Naive thymus-derived CD8-positive, alpha-beta T cell (primary cell): ENCODE measurements at places on chromosomes 3 and 15. TPM values are rescaled to one million over a fixed set of nuclear protein-coding genes. Genes with fewer than 3 reads are reported as not detected.

Gene DNAH12
- total RNA-seq = 0.65 TPM

- H3K27me3 ChIP-seq = peaks cover 25% of the 10 kb centered on the region
- no peak for DNase-seq
- H3K4me3 ChIP-seq = no peak overlapping the region
- H3K4me1 ChIP-seq = no peaks in the 10 kb centered on the region
- no peak overlapping the region for H3K27ac ChIP-seq
Measured at GRCh38 chr15:81575436-81576123, 201.6 kb upstream of the TMC3 start.

- no peaks in the 10 kb centered on the region for H3K4me1 ChIP-seq
- no peak overlapping the region for H3K4me3 ChIP-seq
- H3K36me3 ChIP-seq = no peaks in the 10 kb centered on the region
- no peaks in the 10 kb centered on the region for H3K27me3 ChIP-seq
- no peak for DNase-seq
Measured at GRCh38 chr3:113268942-113269341, 57.6 kb downstream of the BOC start.

DNA sequence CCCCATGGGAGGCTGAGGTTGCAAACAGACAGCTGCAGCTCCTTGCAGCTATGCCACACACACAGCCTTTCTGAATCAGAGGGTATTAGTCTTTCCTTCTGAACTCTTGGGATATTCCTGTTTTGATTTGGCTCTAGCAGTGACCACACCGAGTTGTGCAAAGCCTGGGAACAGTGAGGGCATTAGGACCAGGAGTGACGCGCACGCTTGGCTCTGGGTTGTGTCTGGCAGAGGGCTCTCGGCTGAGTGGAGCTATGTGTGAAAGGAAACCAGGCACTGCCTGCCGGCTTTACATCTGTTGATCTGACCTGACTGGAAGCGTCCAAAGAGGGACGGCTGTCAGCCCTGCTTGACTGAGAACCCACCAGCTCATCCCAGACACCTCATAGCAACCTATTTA, at the start of gene GALNT15:
Gene GALNT15, plus strand, starts transcription at position 292 of the 400 bp plus-strand sequence. CDS start 472 bp downstream, outside the sequence.
- peaks cover 25% of the 10 kb centered on the region for H3K27me3 ChIP-seq
- no peak within 1 kb of the TSS for H3K27ac ChIP-seq
- peaks cover 9% of the 10 kb centered on the region for H3K4me1 ChIP-seq

- H3K36me3 ChIP-seq = no peaks in the 10 kb centered on the region
- DNase-seq = no peak
- no peak overlapping the region for H3K4me3 ChIP-seq
- no peaks in the 10 kb centered on the region for H3K27me3 ChIP-seq
- H3K4me1 ChIP-seq = no peaks in the 10 kb centered on the region
Measured at GRCh38 chr3:147760085-147760484, 350.9 kb downstream of the ZIC1 start.

GRCh38 chr3:128334766-128335165, 131.9 kb downstream of the DNAJB8 start:
- DNase-seq = no peak
- H3K4me1 ChIP-seq = peaks cover 4% of the 10 kb centered on the region
- no peak overlapping the region for H3K27ac ChIP-seq
- H3K27me3 ChIP-seq = no peaks in the 10 kb centered on the region
- peaks cover 23% of the 10 kb centered on the region for H3K36me3 ChIP-seq

DNA sequence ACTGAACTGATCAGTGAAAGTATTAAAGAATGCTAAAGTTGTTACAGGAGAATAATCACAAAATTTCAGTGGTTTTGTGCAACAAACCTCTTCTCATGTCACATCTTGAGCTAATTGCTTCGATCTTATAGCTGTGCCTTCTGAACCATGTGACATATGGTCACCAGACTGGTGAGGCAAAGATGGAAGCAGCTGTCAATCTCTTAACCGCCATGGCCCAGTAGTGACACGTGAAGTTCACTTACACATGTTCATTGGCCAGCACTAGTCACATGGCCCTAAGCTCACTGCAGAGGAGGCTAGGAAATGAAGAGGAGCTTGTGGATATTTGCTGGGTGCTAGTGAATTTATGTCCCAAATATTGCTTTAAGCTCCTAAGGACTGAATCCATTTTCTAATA, 32.5 kb downstream of the BOC start:
- H3K4me3 ChIP-seq = no peak overlapping the region
- no peak overlapping the region for H3K27ac ChIP-seq
- DNase-seq = no peak
- peaks cover 7% of the 10 kb centered on the region for H3K27me3 ChIP-seq

Gene LDHAL6B
- not detected for total RNA-seq

Gene MCF2L2
- total RNA-seq = 1.3 TPM

Gene P2RY12
- not detected for total RNA-seq
